Vagina (tissue), 2 donors: ENCODE measurements at places on chromosomes 2 and 18. TPM values are rescaled to one million over a fixed set of nuclear protein-coding genes. Genes with fewer than 3 reads are reported as not detected.

XDH gene
- 0.49 TPM for total RNA-seq

DOCK10 gene
- total RNA-seq = 9.8 TPM

RNF152 gene
- total RNA-seq = 45.7 TPM

LIMS3 gene
- total RNA-seq = 2.2 TPM

RGPD8 gene
- 26.3 TPM for total RNA-seq

IL18RAP gene
- 5.9 TPM for total RNA-seq

UGT1A8 gene
- not detected for total RNA-seq

GEN1 gene
- 9.6 TPM for total RNA-seq

CFAP53 gene
- not detected for total RNA-seq

TMEM169 gene
- not detected for total RNA-seq

DPP10 gene
- not detected for total RNA-seq

EVX2 gene
- 0.98 TPM for total RNA-seq

SERPINB11 gene
- total RNA-seq = 8.6 TPM

TUBA4B gene
- not detected for total RNA-seq

IL1A gene
- total RNA-seq = 0.98 TPM

CD226 gene
- 6.4 TPM for total RNA-seq

VSNL1 gene
- 19.2 TPM for total RNA-seq

ANO7 gene
- total RNA-seq = 0.98 TPM

MAPRE3 gene
- 20.6 TPM for total RNA-seq

ABCG8 gene
- total RNA-seq = not detected

IL36RN gene
- 0.25 TPM for total RNA-seq

SERPINB5 gene
- 141 TPM for total RNA-seq

CD28 gene
- total RNA-seq = 2.7 TPM

COLEC11 gene
- not detected for total RNA-seq

STPG4 gene
- total RNA-seq = 2.9 TPM

CNGA3 gene
- not detected for total RNA-seq

LYG2 gene
- not detected for total RNA-seq

APCDD1 gene
- total RNA-seq = 110 TPM
